AG08396 (cell line): ENCODE measurements at places on chromosomes 4 and X.

DNA sequence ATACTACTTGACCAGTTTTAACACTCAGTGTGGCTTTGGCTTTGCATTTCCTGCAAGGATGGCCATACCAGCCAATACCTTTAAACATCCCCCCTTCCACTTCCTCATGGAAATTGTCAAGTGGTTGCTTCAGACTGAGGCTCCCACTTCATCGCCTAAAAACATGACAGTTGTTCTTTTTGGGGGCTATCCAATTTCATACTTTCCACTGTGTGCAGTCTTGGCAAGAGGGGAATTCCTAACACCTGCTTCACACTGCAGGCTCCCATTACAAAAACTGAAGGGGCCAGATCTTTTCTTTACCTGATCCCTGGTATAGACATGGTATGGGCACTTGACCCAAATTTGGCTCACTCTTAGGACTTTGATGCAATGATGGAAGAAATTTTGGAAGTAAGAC lies 28.5 kb upstream of the TSR2 start:
- DNase-seq: no peak

GRCh38 chr4:145389550-145389949 lies 92.1 kb upstream of the SMAD1 start:
- no peak for DNase-seq

DNA sequence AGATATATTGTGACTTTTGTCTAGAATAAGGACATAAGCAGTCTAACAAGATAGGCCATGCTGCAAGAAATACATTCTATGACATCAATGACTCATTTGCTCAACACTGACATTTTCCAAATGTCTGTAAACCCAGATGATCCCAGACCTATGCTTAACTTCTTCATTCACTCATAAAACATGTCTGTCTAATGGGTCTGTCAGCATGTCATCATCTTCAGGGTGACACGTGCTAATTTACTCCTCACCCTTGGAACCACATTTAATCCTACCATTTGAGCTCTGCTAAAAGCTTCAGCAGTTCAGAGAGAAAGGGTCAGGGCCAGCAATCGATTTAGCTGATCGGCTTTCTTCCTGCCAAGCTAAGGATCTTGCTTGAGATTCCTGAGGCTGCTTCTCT lies 109.4 kb upstream of the MAP3K15 start:
- DNase-seq: no peak

DNA sequence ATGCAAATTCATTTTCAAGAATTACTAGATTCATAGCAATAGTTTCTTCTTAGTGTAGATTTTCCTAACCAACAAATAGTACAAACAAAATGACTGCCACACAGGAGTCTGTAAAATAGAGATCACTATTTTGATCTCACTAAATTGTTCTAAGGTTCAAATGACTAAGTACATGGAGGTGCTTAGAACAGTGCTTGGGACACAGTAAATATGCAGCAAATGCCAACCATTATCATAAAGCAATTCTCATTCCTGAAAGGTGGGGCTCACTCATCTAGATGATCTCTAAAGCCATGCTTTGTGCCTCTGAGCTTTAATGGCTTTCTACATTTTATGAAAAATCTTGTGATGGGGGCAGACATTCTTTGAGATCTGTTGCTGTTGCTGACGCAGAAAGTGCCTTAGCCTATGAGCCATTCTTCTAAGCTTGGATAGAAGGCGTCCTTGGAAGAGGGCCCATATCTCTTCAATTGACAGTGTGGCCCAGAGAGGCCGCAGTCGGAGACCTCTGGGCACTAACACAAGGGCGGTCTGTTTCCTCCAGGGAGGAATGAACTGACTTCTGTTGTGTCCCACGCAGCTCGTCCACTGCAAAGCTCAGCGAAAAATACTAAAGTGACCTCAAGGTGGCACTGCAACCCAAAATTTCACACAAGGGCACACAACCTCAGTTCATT lies 23.5 kb downstream of the TLR10 start:
- peak; percentile 63 for DNase-seq

DNA sequence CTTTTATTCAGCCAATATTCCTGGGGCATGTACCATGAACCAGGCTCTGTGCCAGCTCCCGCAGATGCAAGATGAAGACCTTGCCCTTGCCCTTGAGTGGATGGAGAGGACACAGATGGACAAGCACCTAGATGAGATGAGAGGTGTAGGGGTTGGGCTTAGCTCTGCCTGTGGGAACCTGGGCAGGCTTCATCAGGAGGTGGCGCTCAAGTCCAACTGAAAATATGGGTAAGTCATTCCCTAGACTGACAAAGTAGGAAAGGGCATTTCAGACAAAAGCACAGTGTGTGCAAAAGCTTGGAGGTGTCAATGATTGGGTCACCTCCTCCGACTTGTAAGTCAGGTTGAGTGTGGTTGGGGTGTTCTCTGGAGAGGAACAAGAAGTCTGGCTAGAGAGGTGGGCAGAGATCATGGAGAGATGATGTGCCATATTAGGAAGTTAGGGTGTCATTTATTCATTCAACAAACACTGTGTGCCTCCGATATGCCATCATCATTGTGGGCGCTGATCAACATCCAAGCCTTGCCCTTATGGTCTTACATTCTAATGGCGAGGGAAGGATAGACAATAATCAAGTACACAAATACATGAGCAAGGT lies 64.6 kb downstream of the ANAPC4 start:
- peak; percentile 46 for DNase-seq

DNA sequence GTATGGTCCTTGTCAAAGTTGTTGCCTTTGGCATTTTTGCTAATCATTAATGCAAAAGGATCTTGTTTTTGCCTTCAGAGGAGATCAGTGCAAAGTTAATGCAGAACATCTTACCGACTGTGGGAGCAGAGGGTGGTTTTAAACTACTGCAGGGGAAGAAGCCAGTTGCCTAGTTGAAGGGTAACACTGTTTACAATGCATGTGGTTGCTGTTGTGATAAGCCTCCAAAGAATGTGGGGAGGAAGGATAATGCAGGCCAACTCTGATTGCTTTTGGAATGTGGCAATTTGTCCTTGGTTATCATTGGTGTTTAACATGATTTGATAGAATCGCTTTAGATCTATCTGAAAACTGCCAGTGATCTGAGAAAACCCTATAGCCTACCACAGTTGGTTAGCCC lies 204.3 kb upstream of the TLL1 start:
- no peak for DNase-seq

DNA sequence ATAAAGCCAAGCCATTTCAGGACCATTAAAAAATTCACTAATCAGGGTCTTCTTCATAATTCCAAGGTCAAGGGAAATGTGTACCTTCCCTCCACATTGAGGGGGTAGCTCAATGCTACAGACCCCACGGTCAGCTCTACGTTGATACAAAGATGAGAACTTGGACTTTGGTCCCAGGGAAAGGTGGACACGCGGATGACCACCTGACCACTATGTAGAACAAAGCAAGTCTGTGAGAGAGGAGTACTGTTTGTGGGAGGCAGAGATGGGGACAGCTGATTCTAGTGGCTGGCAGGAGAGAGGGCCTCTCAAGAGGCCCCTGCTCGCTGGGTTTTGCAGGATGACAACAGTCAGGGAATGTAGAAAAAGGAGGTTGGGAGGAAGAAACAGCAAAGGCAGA lies 58.0 kb downstream of the SLC2A9 start:
- DNase-seq: no peak
